ENCODE measurements at places on chromosomes 3 and 15. TPM values are rescaled to one million over a fixed set of nuclear protein-coding genes. Genes with fewer than 3 reads are reported as not detected.

The IQCF5 gene
- total RNA-seq: not detected

The INKA1 gene
- total RNA-seq: 1.8 TPM

The STAB1 gene
- total RNA-seq: 1.9 TPM

The MYH15 gene
- not detected for total RNA-seq

The LRRC34 gene
- total RNA-seq: 3.3 TPM

The CHCHD6 gene
- total RNA-seq: 36.3 TPM

The PPIP5K1 gene
- 24.3 TPM for total RNA-seq

The BNIP2 gene
- total RNA-seq: 40.6 TPM

The CIDEC gene
- not detected for total RNA-seq

The ALDH1A2 gene
- total RNA-seq: 0.31 TPM

The RASGRP1 gene
- 2.1 TPM for total RNA-seq

The CD200R1 gene
- not detected for total RNA-seq

The SI gene
- total RNA-seq: not detected

The FRMD5 gene
- total RNA-seq: 12.6 TPM

The ARNT2 gene
- 13.8 TPM for total RNA-seq

The GHSR gene
- not detected for total RNA-seq

The PP2D1 gene
- not detected for total RNA-seq

The ESYT3 gene
- total RNA-seq: 7.0 TPM

The EOGT gene
- total RNA-seq: 20.7 TPM

The CCDC66 gene
- 29.3 TPM for total RNA-seq

The SEMA3F gene
- 39.6 TPM for total RNA-seq

The ANKRD34C gene
- not detected for total RNA-seq

The STRIT1 gene
- total RNA-seq: 0.38 TPM

The PPIB gene
- total RNA-seq: 571 TPM

All from H1 (cell line).